ENCODE measurements at places on chromosomes 16 and 17. TPM values are rescaled to one million over a fixed set of nuclear protein-coding genes. Genes with fewer than 3 reads are reported as not detected.

GRCh38 chr16:30368122-30368791 lies 2.0 kb downstream of the TBC1D10B start:
- DNase-seq = peak; percentile 51

DNA sequence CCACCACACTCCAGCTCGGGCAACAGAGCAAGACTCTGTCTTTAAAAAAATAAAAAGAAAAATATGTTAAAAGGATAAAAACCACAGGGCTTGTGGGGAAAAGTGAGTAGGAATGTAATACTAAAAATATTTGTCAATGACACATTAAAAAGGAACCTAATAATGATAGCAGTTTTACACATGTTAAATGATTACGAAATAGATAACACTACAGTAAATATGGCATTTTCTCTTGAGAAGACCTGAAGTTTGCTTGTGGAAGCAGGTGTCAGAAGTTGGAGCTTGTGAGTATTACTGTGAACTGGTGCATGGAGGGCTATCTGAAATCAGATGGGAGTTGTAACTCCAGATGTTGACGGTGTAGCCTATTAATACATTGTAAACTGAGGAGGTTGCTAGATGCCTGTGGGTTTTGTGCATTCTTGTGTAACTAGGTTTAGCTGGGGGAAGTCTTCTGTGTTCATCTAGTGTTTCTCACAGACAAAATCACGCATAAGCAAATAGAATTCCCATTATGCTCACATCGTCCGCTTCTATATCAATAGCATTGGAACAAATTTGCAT lies 44.2 kb upstream of the CLEC18A start:
- DNase-seq = no peak

- DNase-seq = no peak
These were observed 141.7 kb downstream of the SALL1 start for GRCh38 chr16:51009359-51009758.

CISD3 gene
- 6.7 TPM for total RNA-seq

- DNase-seq = no peak
These were observed 23.3 kb upstream of the CPNE2 start for GRCh38 chr16:57069053-57069452.

SLC6A2 gene
- total RNA-seq = 1.2 TPM

BCL6B gene
- total RNA-seq = 1.3 TPM

GRCh38 chr16:57403965-57404817 lies at the start of gene CCL17:
Gene CCL17, plus strand, starts transcription at chr16:57404767. Its CDS starts 9,166 bp downstream, at chr16:57413933.
- no peak for DNase-seq

SKAP1 gene
- total RNA-seq = not detected

PRKCB gene
- 0.76 TPM for total RNA-seq

- DNase-seq = peak; percentile 78
These were observed at the start of gene NHERF2 for GRCh38 chr16:2026461-2027023. Gene NHERF2, plus strand, starts transcription at chr16:2026902. Its CDS starts 104 bp downstream, at chr16:2027006.

GRCh38 chr16:85010931-85011845 lies at the start of gene ZDHHC7:
Gene ZDHHC7, minus strand, starts transcription at chr16:85011535. Its CDS starts 20,917 bp downstream, at chr16:84990618.
- DNase-seq = peak; percentile 93

HID1 gene
- total RNA-seq = 7.5 TPM

- no peak for DNase-seq
These were observed 10.1 kb upstream of the MAP2K6 start for GRCh38 chr17:69404399-69404798.

DNA sequence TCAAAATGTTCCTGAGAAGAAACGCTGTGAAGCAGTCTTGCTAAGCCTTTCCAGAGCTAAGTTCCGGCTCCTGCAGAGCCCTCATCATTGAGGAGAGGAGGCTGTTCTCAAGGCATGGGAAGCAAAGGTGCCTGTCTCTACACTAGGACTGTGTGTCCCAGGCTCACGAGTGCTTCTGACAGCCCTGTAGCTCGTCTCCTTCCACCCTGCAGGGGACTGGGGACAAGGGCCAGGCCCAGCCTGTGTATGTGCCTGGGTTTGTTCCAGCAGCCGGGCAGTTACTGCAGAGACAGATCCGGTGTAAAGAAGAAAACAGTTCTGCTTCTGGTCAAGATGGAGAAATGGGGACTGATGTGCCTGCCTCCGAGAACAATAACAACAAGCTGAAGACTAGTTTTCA lies 156.0 kb downstream of the ENGASE start:
- no peak for DNase-seq

Data from endodermal cell (in vitro differentiated cells).